ENCODE measurements at places on chromosomes 7 and 10.
A peak's percentile ranks its signal among the peaks of the same experiment; 100 is the strongest.

- DNase-seq, result no peak
These were observed 389.2 kb upstream of the NFE2L3 start for GRCh38 chr7:25762511-25763462.

GRCh38 chr7:1537535-1538412 lies 7.3 kb downstream of the MAFK start:
- DNase-seq, result no peak

DNA sequence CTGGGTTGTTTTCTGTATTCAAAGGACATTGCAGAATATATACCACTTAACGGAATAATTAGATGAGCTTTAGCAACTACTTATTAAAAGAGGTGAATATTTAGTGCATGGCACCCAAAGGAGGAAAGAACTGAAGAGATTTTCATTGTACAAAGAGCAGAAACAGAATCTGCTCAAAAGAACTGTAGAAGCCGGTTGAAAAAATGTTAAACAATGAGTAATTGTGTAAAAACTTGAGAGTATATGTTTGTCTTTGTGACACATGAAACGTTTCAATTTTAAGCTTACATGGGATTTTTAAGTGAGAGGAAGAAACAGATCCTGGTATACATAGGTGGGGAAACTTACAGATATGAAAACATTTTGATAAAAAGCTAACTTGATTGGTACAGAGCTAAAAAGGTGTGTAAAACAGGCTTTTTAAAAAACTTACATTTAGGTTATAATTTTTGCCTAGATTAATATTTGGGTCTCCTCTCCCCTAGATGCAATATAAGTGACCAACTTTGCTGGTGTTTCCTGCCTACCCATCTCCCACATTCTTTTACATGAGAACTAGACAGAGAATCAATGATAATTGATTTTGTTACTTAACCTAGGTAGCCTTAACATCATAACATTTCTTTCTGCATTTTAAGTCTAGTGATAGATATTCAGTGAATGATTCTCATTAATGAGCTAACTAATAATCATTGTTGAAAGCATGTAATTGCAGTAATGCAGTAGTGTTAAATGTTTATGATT lies 6.8 kb downstream of the ARL5B start:
- DNase-seq, result no peak

DNA sequence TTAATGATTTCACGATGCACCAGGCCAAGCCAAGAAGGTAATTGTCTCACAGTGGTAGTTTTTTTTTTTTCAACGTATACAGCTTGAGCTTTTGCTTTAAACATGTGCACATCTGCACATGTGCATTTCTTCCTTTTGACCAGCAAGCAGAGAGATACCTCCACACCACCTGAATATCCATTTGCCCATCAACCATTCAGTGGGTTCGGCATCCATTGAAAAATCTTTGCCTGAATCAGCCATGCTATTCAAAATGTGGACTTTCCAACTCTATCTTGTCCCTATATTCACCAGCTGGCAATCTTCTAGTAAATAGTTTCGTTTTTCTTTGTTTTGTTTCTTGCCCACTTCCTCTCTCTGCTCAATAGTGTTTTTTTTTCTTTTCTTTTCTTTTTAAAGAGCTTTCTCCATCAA lies 7.7 kb upstream of the TRA2A start:
- no peak for DNase-seq

GRCh38 chr7:82223580-82223979 lies 220.0 kb downstream of the CACNA2D1 start:
- DNase-seq, result no peak

- DNase-seq, result no peak
These were observed 2.4 kb upstream of the UBE3C start for GRCh38 chr7:157136372-157136771.

DNA sequence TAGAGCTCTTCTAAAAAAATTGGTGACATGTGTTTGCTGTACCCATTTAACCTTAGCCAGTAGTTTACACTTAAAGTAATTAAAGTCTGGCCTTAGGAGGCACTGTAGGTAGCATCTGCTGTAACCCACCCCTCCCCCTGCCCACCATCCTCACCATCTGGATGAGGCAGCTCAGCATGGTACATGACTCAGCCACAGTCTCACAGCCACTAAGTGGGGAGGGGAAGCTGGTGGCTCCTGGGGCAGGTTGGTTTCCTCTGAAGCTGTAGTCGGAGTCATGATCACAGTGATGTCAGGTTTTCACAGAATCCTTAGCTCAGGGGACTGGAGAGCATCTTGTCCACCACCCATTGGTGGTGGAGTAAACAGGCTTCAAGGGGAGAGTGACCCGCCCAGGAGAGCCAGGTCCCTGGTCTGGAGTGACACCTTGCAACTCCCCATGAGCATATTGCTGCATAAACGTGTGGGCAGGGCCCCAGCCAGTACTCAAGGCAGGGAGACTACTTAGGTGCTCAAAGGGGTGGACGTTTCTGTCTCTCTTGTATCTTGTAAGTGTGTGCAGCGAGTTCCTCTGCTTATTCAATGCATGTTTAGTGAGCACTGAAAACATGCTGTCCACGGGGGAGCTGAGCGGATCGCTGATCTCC lies 125.9 kb downstream of the GRK5 start:
- DNase-seq, result peak; percentile 11

DNA sequence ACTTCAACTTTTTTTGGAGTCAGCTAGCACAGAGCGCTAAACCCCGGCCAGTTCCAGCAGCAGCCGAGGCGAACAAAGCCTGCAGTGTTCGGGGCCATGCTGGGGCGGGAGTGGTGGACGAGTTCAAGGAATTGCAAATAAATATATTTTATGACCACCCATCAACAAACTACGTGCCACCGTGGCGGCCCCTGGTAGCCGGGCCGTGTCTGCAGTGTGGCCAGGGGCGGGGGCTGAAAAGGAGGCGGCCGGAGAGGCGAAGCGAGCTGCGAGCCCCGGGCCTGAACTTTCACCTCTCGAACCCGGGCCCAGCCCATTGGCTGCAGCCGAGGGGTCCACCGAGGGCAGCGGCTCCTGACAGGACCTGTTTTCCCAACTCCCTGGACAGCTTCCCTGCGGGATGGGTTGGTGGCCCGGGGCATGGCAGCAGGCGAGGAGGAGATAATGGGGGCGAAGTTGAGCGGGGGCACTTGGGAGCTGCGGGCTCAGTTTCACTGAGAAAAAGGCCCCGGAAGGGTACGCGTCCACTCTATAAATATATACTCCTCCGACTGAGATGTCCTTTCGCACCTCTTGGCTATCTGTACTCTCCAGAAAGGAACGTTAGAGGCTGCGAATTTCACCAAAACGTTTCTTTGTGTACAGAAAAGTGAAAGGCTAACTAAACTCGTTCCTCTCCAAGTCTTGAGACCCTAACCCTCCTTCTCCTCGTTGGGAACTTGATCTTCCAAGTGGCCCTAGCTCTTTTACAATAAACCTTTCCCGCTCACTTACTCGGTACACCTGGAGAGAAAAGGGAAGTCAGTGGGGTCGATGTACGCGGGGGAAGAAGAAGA lies 164.6 kb upstream of the PPP1R3A start:
- DNase-seq, result no peak

DNA sequence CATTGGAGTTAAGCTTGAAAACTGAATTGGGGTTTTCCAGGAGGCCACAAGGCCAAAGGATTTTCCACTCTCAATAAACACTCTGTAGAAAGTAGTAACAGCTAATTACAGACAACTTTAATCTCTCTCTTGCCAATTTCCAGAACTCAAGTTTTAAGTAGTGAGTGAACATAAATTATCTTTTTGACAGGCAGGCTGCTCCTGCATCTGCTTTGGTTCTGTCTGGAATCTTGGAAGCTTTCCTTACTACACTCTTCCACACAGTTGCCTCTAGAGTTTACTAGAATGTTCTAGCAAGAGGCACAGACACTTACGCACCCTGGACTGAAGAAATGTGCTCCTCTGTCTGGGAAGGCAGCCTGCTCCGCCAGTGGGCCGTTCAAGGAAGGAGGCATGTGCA lies 90.5 kb upstream of the WAC start:
- no peak for DNase-seq

DNA sequence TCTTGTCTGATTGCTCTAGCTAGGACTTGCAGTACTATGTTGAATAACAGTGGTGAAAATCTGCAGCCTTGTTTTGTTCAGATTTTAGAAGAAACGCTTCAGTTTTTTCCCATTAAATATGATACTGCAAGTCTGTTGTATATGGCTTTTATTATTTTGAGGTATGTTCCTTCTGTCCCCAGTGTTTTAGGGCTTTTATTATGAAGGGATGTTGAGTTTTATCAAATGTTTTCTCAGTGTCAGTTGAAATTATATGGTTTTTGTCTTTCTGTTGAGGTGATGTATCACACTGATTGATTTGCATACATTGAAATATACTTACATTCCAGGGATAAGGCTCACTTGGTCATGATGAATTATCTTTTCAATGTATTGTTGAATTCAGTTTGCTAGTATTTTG lies 60.5 kb upstream of the HELLS start:
- no peak for DNase-seq

- DNase-seq, result no peak
These were observed 214.1 kb downstream of the ADARB2 start for GRCh38 chr10:1523221-1523620.

- no peak for DNase-seq
These were observed 36.0 kb upstream of the NRG3 start for GRCh38 chr10:81838950-81839349.

DNA sequence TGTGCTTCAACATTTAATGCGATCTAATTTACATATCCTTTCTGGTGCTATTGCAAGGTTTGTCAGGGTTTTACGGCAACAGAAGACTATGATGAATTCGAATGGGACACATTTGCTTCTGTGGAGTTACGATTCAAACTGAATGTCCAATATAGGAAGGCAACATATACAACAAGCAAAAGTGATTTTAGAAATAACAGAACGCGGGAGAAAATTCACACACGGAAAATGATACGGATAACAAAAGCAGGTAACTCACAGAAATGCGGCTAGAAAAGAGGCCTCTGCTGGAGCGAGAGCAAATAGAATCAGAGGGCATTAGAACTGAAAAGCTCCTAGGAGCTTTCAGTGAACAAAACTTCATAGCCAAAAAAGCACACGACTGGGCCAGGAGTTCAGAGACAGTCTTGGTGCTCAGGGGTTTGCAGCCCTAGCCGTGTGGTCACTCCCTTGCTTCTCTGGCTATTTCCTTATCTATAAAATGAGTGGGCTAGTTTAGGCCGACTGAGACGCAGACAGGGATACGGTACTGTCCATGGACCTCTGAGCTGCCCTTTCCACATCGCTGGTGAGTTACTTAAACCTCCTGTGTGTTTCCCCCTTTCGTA lies 557 bp upstream of the TAX1BP1 start:
- DNase-seq, result peak; percentile 1

DNA sequence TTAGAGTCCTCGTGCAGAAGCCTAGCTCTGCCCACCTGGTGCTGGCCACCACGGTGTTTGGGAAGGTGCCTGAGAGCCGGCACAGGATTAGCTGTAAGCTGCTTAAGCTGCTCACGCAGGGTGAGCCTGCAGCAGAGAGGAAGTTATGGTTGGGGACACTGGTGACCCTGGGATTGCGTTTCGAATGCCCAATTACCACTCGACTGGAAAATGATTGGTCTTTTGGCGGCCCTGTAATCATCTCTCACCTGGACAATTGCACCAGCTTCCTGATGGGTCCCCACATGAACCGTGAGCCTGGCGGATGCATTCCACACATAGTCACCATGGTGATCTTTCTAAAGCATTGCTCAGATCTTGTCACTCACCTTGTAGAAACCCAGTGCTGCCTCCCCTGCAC lies 442.3 kb upstream of the ZMIZ1 start:
- no peak for DNase-seq

DNA sequence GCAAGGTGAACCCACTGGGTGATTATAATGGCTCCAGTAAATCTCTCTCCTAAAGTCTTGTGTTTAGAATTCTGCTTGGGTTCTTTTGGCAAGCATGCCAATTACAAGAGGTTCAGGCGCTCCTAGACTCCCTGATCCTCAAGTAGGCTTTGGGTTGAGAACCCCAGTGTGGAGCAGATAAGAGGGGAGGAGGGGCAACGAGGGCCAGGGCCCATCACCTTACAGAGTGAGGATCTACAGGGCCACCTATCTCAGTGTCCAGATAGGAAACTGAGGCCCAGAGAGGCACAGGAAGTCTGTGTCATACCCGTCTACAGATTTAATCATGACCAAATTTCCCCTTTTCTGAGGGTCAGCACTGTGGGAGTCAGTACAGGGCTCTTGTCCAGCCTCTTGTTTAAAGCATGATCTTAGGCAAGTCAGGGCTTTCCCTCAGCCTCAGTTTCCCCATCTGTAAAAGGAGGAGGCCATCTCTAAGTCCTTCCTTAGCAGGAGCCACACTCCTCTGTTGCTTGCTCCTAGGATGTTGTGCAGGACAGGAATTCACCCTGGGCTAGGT lies 4.4 kb downstream of the TACR2 start:
- DNase-seq, result no peak

DNA sequence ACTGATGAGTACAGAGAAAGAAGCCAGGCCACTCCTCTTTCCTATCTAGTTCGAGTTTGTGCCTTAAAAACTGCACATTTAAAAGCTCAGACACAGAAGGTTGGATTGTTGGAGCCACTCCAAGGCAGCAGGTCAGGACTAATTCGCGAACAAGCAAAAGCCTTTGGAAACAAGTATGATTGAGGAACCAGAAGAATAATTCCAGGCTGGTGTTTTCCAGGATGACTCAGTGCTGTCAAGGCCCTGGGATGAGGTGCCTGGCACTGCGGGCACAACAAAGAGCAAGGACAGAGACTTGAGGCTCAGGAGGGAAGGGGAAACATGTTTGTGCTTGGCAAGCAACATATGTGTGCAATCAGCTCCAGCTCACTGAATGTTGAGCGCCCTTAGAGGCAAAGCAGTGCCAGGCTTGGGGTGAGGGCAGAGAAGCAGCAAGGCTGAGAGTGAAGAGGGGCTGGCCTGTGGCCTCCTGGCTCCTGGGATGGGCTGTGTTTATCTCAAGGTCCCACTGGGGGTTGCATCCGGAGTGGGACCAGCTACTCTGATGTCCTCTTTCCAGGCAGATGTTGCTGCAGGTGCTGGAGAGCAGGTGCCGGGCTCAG lies 44.1 kb downstream of the VSTM4 start:
- DNase-seq, result no peak

- no peak for DNase-seq
These were observed 59.7 kb downstream of the IGF2BP3 start for GRCh38 chr7:23410446-23411183.

GRCh38 chr10:83961620-83962019 lies 177.7 kb upstream of the GHITM start:
- no peak for DNase-seq

GRCh38 chr7:37342176-37342687 lies 106.4 kb downstream of the ELMO1 start:
- no peak for DNase-seq

- no peak for DNase-seq
These were observed at the start of gene PLAC9 for GRCh38 chr10:80132299-80133139. PLAC9 (plus strand) TSS chr10:80132730; CDS start chr10:80132763, 33 bp downstream.

DNA sequence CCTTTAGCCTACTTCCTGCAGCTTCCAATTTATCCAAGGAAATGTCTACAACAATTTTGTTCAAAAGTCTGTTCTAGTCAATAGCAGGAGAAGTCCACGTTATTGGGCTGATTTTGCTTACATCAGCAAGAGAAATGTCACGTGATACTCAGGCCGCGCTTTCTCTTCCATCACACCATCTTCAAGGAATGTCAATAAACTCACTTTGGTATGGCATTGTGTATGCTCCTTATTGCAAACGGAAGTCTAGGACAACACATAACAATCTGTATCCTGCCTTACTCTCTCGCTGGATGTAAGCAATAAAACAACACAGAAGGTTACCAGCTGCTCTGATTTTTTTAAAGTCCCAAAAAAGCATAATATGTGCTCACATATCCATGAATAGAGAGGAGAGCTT lies 17.1 kb upstream of the STK17A start:
- no peak for DNase-seq

Data from effector memory CD4-positive, alpha-beta T cell (primary cell).